Activated CD4-positive, CD25-positive, alpha-beta regulatory T cell treated with anti-CD3 and anti-CD28 coated beads, Interleukin-2, amount 50 U/mL, for 16 hours (primary cell): ENCODE measurements at places on chromosomes 1 and 21.

DNA sequence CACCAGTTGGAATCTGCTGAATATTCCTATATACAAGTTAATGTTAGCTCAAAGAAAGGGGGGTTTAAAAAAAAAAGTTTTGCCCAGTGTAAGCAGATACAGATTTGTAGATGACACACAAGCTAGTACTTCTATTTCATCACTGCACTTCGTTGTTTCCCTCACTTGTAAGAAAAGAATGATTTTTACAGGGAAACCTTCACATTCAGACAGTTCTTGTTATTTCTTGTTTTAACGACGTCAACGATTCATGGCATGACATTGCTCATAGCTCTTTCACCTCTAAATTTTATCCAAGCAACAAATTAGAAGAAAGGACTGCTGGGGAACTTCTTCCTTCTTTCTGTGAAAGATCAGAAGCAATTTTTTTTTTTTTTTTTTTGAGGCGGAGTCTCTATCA, 25.7 kb upstream of the C1orf105 start:
- DNase-seq, result no peak

GRCh38 chr1:42086146-42086545, 67.1 kb upstream of the GUCA2B start:
- no peak for DNase-seq

DNA sequence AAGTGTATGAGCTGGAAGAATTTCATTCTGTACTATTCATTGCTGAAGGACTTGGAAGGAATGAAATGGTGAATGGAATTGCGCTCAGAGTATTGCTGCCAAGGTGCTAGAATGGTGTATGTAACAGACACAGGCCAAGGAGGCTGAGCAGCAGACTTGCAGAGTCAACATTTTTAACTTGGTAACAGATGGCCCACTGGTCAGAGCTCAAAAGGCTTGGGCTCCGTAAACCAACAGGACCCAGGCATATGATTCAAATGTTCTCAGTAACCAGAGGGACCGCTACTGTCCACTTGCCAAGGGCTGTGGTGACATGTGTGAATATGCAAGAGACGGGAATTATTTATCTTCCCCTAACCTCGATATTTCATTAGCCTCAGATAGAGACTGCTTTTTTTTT, 28.8 kb upstream of the PTGFRN start:
- no peak for DNase-seq

- no peak for DNase-seq
Measured at GRCh38 chr1:18007391-18008041, 100.1 kb upstream of the IGSF21 start.

DNA sequence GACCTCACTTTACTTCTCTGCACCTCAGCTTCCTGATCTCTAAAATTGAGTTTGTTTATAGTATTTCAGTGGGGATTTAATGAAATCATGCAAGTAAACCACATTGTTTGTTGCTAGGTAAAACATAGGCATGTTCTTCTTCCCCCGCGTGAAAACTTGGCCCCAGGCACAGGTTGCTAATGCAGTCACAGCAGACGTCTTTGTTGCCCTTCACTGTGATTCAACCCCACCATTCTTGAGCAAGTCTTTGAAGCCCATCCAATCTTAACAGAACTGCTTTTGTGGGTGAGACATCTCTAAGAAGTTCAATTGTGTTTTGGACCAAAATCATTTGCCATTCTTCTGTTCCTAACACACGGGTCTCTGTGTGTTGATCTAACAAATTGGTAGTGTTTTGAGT, 185.5 kb downstream of the ZNF281 start:
- no peak for DNase-seq

GRCh38 chr1:160726498-160727315, 12.3 kb upstream of the SLAMF7 start:
- peak; percentile 38 for DNase-seq

GRCh38 chr1:178532392-178532791, 19.5 kb downstream of the TEX35 start:
- peak; percentile 42 for DNase-seq

DNA sequence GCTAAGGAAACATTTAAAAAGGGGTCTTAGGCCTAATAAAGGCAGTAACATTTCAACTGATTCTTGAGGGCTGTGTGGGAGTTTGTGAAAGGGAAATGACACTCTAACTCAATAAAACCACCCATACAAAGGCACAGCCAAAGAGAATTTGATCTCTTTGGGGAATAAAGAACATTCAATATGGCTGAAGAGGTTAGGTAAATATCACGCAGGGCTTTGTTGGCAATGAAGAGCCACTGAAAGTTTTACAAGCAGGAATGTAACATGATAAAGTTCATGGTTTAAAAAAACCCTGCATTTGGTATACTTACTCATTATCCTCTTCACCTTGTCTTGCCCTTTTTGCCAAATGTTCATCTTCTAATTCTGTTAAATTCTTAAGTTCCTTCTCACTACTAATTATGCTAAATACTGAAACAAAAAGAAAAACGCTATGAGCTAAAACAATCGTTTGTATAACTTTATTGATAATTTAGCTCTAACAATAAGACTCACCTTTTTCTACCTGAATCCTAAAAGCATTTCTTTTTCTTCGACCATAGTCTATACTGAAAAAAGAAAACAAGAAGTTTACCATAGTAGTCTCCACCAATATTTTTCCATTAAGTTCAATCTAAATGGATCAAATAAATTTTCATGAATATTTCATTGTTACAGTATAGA, 12.5 kb downstream of the NVL start:
- no peak for DNase-seq

DNA sequence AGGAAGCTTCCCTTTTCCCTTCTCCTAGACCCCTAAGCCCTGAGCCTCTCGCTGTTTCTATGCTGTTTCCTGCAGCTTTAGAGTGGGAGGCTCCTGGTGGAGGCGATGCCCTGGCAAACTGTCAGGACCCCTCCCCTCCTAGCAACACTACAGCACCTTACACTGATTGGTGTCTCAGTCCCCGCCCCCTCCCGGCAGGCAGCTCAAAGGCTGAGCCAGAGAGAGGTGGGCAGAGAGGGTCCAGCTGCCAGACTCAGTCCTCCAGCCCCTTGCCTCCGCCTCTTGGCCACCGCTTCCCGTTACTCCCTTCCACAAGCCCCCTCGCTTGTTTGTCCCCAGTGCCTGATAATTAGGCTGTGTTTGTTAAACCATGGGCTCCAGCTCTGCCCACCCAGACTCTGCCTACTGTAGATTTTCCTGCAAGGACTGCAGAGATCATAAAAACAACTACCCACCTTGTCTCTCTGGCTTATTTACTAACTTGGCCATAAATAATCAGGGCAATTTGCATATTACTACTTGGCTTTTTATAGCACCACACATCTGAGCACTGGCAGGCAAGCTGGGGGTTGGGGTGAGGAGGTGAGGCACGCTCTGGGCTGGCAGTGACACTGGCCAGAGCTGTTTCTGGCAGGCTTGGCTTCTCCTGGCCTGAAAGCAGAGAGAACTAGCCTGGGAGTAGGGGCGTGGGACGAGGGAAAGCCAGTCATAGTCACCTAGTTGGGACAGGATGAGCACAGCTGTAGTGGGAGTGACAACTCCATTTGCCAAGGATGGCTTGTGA, 107.5 kb downstream of the CSMD2 start:
- no peak for DNase-seq

DNA sequence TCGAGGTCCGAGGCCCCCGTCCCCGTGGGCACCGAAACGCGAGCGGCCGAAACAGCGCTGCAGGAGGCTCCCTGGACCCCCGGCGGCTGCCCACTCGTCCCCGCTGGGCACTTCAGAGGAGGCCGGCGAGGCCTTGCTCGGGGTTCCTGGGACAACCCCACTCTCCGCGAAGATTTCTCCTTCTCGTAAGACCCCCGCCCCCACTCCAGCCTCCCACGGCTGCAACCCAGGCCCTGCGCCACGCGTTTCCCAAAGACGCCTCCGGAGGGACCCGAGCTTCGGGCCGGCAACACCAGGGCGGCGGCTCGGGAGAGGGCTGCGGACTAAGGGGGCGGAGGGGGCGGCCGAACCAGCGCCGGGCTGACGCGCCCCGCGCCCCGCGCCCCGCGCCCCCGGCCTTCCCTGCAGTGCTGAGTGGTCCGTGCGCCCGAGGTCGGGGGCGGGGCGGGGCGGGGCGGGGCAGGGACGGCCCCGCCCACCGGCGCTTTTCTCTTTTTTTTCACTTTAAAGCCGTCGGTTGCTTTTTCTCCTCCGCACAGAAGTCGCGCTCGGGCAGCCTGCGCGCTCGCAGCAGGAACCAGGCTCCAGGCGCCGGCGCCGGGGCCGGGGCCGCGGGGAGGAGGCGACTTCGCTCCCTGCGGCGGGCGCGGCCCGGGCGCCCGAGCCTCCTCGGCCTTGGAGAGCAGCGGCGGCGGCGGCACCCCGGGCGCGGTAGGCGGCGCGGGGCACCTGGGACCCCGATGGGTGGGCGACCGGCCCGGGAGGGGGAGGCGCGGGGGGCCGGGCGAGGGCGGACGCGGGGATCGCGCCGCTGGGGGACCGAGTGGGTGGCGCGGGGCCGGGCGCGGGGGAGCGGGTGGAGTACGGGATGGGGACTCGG, at the start of gene SPSB1:
Gene SPSB1, plus strand, starts transcription at position 534 of the 880 bp plus-strand sequence. CDS start 62,998 bp downstream, outside the sequence.
- no peak for DNase-seq

DNA sequence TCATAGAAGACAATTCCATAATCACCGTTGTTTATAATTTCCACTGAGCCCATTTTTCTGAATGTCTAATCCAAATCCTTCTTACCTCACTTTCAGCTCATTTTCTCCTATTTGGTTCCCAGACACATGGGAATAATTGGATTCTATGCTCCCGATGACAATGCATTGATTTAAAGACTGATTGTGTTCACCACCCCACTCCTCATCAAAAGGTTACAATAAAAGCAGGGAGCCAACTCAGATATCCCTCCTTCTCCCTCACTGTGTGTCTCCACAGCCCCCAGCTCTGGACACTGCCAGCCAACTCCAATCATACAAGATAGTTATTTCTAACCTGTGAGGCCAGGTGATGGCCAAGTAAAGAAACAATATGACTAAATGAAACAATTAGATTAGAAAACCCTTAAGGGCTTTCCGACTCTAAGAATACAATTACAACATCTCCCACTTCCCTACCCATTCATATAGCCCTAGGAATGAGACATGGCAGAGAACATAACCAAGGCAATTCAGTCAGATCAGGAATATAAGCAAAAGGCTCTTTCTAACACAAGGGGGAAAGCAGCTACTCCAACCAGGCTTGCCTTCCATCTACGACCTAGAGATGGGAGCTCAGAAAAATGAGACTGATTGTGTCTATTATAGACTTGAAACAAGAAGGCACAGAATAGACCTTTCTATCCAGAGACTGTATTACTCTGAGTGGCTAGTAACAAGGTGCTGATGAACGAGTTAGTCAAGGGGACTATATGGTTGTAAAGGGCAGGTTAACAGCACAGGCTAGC, 28.5 kb upstream of the CADM3 start:
- no peak for DNase-seq

DNA sequence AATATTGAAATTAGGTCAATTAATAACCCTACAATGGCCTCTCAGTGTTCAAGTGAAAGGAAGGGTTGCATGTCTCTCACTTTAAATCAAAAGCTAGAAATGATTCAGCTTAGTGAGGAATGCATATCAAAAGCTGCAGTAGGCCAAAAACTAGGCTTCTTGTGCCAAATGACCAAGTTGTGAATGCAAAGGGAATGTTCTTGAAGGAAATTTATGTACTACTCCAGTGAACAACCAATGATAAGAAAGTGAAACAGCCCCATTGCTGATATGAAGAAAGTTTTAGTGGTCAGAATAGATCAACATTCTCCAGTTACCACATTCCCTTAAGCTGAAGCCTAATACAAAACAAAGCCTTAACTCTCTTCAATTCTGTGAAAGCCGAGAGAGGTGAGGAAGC, 10.0 kb downstream of the MAEL start:
- DNase-seq, result no peak

DNA sequence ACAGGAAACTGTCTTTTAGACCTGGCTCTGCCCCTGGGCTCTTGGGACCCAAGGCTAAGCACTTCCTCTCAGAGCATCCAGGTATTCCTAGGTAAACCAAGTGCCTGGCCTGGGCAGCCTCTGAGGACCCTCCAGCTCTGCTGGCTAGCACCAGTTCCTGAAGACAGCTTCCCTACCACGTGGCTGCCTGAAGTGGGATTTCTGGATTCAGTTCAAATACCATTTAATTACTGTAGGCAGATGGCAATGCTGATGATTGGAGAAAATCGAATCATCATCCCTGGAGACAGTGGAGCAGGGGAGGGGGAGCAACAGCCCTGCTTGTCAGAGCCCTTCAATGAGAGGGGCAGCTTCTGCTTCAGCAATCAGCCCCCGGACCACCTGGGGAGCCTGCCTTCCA, 11.9 kb downstream of the KIF21B start:
- DNase-seq, result no peak

- no peak for DNase-seq
Measured at GRCh38 chr1:3469849-3470649, 15.6 kb downstream of the ARHGEF16 start.

- DNase-seq, result no peak
Measured at GRCh38 chr1:22749919-22750684, 39.5 kb downstream of the EPHB2 start.

- DNase-seq, result no peak
Measured at GRCh38 chr1:21866707-21867043, 54.6 kb downstream of the LDLRAD2 start.

DNA sequence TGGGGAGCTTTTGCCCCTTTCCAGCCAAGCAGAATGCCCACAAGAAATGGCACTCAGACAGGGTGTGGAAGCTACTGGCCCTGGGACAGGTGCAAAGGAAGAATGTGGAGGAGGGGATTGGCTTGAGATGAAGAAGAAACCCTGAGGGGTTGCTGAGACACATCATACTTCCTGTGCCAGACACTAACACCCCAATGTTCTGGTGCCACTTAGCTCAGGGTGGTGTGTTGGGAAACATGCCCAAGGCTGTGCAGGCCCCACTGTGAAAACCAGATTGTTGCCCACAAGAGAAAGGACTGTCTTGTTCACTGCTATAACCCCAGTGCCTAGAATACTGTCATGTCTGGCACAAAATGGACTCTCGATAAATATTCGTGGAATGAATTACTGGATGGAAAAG, 9.9 kb upstream of the PAQR6 start:
- DNase-seq, result no peak

DNA sequence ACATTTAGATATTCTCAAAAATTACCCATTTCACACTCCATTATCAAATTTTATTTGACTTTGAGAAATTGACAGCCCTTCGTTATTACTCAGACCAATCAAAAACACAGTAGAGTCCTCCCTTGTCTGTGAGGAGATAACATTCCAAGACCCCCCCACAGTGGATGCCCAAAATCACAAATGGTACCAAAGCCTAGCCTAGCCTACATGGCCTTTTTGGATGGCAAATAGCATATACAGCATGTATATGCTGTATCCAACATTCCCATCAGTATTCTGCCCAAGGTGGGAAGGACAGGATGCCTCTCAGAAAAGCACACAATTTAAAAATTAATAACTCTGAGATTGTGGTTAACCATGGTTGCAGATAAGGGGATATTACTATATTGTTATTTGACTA, 17.3 kb downstream of the SFPQ start:
- DNase-seq, result no peak

GRCh38 chr1:89957107-89957506, 37.8 kb upstream of the ZNF326 start:
- no peak for DNase-seq
